ENCODE measurements at places on chromosomes 6 and 20.
A peak's percentile ranks its signal among the peaks of the same experiment; 100 is the strongest.

DNA sequence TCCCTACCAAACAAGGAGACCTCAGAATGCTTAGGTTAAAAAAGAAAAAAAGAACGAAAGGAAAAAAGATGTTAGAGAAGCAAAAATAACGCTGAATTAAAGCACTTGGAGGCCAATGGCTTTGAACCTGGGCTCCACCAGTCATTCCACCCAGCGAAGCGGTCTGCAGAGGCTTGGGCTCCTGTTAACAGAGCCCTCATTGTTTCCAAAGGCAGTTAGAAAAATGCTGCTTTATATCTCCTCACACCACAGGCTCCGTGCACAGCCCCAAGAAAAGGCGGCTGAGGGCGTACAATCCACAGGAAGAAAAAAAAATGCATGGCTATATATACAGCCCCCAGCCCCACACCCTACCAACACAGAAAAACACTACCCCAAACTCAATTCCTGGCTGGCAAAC lies 255.9 kb downstream of the FOXC1 start:
- ATAC-seq: no peak

DNA sequence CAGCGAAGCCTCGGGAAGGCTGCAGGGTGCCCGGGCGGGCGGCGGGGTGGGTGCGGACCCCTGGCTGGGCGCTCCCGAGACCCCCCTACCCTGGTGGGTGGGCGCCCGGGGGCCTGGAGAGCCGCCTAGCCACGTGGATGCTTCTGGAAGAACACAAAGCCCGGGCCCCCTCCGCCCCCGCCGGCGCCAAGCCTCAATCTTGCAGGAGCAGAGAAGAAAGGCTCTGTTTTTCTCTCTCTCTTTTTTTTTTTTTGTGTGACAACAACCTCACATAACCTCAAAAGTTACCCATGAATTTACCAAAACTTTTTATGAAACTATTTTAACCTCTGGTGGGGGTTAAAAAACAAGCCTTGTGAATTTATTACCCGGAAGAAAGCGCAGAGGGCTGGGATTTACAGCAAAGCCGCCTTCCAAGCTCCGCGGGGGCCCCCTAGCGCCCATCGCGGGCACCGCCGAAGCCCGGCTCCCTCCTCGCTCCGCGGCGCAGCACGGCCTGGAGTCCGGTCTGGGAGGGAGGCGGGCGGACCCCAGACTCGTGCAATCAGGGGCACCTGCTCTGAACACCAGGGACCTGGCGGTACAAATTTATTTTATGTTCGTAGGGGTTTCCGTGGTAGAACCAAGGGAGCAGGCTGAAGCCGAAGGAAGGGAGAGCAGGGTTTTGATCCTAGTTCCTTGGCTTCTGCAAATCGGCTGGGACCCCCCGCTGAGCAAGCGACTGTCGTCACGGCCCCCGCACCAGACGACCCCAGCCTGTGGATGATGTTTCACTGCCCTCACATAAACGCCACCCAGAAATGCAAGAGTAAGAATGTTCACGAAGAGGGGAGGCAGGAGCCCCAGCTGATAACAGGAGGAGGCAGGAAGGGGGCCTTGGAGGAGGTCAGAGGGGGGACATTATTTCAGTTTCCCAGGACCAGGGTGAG lies 58.9 kb downstream of the ZNF831 start:
- peak; percentile 95 for ATAC-seq

- ATAC-seq: peak; percentile 27
Measured at GRCh38 chr6:17957498-17957897, 29.9 kb downstream of the KIF13A start.

GRCh38 chr6:138287144-138287955 lies 69.1 kb upstream of the PBOV1 start:
- ATAC-seq: no peak

GRCh38 chr6:73362358-73362757 lies at the start of gene KHDC3L:
Gene KHDC3L (plus strand): TSS chr6:73362658. CDS start chr6:73362730, 72 bp downstream.
- no peak for ATAC-seq

All from activated CD4-positive, CD25-positive, alpha-beta regulatory T cell treated with anti-CD3 and anti-CD28 coated beads, Interleukin-2, amount 50 U/mL, for 24 hours (primary cell).